Skin of body (tissue), 3 donors: ENCODE measurements at places on chromosomes 2 and 18. TPM values are rescaled to one million over a fixed set of nuclear protein-coding genes. Genes with fewer than 3 reads are reported as not detected.

DNA sequence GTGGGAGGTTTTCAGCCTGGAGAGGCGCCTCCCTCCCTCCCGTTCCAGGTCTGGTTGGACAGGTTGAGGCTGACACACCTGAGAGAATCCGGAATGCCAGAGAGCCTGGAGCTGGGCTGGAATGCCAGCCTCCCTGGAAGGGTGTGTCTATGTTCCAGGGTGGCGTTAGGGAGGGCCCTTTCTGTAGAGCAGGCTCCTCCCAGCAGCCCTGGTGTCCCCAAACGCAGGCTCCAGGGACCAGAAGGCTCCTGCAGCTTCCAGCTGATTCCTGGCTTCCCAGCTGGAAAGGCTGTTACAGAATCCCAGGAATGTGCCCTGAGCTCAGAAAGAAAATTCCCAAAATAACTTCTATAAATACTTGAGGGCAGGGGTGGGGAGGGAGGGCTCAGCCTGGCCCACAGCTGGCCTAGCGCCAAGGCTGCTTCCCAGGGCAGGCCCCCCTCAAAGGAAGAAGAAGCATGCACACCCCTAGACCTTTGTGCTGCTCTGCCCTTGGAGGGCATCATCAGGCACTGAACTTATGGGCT, 85.4 kb downstream of the STPG4 start:
- peak; percentile 54 for DNase-seq

DNA sequence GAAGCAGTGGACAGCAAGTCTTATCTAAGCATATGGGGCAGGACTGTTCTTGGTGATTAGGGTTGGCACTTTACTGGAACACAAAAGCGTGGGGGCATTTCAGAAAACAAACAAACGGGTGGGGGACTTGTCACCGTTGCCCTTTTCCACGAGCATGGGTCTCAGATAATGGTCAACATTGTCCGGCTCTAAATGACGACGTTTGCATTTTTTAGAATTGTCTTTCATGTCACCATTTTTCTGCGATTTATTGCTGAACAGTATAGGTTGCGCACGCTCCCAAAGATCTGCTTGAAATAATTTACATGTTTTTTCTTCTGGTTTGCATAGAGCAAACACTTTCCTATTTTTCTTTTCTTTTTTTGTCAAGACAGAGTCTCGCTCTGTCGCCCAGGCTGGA, 46.6 kb upstream of the TBC1D8 start:
- no peak for DNase-seq

DNA sequence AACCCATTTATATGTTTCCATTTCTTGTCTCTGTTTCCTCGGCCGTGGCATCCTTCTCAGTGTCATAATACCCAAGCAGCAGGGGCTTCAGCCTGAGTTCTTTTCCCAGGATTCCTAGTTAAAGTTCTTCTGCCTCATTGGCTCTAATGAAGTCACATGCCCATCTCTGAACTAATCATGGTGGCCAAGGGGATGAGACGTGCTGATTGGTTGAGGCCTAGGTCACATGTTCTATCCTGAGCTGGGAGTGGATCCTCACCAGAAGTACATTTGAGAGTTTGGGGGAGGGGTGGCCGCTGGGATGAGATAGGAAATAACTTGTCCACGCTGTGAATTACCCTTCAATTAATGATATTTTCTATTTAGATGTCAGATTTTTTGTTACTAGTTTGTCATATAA, 3.8 kb upstream of the UGT1A5 start:
- DNase-seq: no peak

ALMS1 gene
- 30.8 TPM for total RNA-seq
